ENCODE measurements at places on chromosomes 2 and 18.

DNA sequence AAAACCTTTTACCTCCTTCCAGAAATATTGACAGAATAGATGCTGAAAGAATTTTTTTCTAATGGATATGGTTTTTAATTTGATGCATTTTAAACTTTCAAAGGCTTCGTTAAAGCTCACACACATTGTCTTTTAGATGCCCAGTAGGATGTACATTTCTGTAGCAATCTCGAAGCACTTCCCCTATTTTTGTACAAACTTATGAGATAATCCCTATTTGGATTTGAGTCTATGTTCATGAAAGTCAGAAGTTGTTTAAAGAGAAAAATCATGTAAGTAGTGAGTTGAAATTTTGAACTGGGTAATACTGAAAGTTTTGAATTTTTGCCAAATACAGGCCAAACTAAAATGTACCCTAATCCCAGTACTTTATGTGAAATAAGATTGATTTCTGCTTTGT, 38.1 kb upstream of the MMADHC start:
- DNase-seq = no peak

DNA sequence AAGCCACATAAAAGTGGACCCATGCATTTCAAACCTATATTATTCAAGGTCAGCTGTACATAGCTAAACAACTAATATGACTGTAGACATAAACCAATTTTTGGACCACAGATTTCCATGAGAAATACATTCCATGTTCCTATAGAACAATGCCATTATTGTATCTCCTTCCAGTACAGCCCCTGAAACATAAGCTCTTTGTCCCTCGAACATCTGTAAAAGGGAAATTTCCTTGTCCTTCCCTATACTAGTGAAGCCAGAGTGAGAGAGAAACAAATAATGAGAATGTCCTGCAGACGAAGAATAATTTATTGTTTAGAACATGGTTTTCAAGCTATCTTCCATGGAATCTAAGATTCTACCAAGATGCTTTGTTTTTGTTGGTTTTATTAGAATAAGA, 75.3 kb downstream of the GORASP2 start:
- no peak for DNase-seq

- DNase-seq = no peak
Measured at GRCh38 chr18:40708726-40709125, 1246.3 kb upstream of the PIK3C3 start.

DNA sequence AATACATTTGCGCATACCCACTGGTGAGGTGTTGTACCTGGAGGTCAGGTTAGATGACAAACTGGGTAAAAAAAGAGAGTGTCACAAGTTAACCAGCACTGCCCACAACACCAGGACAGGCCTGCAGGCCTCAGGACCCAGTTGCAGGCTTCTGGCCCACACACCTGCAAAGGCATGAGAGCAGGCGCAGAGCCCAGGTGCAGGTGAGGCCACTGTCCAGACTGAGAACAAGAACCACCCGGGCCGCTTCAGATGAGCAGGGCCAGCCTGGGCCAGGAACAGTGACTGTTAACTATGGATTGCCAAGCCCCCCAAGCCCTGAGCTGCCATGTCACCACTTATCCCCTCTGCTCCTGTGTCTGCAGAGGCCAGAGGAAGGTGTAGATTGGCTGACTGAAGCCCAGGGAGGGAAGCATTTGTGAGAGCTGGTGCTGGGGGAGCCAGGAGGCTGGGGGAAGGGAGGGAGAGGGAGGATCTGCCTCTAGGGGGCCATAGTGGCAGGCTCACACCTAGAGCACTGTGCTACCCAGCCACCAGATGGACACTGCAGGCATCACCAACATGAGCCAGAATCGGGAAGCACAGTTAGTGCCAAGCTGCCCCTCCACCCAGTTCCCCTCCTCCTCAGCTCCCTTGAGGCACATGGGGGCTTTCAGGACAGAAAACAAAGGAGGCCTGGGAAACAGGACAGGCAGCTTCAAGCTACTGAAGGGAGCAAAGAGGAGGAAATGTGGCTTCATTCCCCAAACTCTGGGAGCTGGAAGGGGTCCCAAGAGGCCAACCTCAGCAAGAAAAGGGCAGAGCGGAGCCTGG, 35.4 kb downstream of the SFXN5 start:
- no peak for DNase-seq

- DNase-seq = peak; percentile 44
Measured at GRCh38 chr2:54945391-54946219, 104.6 kb downstream of the RTN4 start.

DNA sequence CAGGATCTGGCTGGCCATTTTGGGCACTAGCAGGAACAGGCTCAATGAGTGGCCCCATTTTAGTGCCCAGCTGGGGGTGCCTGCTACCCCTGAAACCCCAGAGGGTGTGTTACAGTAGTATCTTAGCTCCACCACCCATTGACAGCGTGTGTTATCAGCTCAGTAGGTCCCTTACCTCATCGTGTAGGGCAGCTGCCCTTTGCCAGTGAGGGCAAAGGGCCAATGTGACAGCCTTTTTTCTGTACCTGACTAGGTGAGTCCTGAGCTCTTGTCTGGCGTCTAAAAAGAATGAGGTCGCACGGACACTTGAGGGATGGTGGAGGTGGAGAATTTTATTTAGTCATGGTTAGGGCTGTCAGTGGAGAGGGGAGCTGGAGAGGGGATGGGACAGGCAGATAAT, 462.2 kb downstream of the PIK3C3 start:
- DNase-seq = no peak

- DNase-seq = no peak
Measured at GRCh38 chr2:74703373-74703772, 49.3 kb downstream of the SEMA4F start.

GRCh38 chr2:211494536-211494935, 938.1 kb downstream of the CPS1 start:
- no peak for DNase-seq

DNA sequence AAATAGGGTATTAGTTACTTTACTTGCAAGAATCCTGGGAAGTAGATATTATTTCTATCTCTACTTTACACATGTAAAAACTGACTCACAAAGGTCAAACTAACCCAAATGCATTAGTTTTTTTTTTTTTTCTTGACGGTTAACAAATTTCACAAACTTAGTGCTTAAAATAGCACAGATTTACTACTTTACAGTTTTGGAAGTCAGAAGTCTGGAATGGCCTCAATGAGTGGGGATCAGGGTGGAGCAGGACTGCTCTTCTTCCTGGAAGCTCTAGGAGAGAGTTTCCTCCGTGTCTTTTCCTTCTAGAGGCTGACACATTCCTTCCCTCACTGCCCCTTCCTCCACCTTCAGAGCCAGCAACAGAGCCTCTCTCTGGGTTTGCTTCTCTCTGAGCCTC, 117.2 kb downstream of the COL6A3 start:
- DNase-seq = no peak

DNA sequence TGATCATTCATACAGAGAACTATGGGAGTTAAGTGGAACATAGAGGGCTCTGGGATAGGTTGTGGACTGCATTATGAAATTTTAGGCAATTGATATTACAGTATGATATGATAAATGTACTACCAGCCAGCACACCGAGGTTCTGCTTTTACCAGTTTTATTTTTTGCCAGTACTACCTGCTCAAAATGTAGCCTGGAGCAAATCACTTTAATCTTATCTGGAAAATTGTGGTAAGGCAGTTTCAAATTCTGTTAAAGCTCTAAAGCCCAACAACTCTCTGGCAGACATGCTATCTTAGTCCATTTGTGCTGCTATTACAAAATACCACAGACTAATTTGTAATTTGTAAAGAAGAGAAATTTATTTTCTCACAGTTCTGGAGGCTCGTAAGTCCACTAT, 474.9 kb upstream of the CWC22 start:
- no peak for DNase-seq

DNA sequence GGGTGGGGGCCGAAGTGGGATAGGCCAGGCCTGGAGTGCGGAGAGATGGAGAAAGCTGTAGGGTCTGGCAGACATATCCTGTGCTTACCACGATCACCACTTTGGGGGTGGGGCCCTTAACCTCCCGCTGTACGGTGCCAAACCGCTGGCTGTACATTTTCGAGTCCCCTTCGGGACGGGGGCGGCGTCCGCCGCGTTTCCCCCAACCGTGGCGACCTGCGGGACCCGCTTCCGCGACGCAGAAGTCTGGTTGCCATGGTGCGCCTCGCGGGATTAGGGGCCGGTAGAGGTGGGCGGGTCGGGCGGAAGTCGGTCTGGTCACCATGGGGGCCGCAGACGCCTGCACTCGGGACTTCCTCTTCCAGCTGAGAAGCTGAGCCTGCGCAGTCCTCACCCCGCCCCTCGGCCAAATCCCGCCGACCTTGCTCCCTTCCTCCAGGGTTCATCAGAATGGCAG, at the start of gene CFAP53:
TSS of gene CFAP53 (minus strand) at position 248 of the 457 bp plus-strand sequence. CDS start at position 157, 91 bp downstream.
- DNase-seq = peak; percentile 96

DNA sequence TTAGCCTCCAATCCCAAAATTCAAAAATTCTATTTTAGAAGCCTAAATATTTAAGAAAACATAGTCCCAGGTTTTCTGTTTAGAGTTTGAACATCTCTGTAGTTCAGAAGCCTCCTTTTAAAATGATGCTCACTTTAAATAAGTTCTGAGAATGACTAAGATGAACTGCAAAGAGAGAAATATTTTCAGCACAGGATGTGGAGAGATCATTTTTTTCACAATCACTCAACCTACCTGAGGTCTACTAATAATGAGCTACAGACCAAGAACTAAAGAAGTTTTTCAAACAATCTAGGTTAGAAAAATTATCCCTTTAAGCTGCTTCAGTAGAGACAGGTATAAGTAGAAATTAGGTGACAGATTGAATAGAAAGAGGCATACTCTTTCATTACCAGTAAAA, 185.1 kb upstream of the CYP26B1 start:
- DNase-seq = no peak

GRCh38 chr2:239106314-239106908, 258.5 kb downstream of the TWIST2 start:
- peak; percentile 64 for DNase-seq

DNA sequence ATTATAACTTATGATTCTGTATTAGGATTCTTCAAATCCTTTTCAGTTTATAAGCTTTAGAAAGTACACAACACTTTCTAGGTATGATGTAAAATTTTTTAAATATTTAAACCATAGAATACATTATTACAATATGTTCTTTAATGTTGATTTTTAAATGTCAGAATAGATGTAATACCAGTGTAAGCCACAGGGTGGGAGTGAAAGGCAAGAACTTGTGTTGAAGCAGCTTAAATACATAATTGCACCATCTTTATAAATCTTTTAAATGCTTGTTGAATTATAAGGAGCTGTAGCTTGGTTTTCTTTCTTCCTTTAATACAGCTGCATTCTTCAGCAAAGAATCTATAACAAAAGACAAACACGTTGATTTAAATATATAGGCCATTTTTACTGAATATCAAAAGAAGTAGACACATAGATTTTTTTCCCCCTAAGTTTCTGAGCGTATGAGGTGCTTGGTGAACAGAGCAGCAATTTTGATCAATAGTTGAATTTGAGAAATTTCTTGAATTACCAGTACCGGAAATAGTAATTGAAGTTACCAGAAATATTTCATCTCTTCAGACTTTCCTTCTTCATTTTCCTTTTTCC, 63.0 kb downstream of the TANK start:
- DNase-seq = no peak

All from right hindlimb (tissue), 1 donor.